Esophagus muscularis mucosa (tissue), 4 donors: ENCODE measurements at places on chromosomes 1 and 21. TPM values are rescaled to one million over a fixed set of nuclear protein-coding genes. Genes with fewer than 3 reads are reported as not detected.
A peak's percentile ranks its signal among the peaks of the same experiment; 100 is the strongest.

- DNase-seq: no peak
- no peaks in the 10 kb centered on the region for H3K4me1 ChIP-seq
- H3K27me3 ChIP-seq: no peaks in the 10 kb centered on the region
- no peak overlapping the region for H3K4me3 ChIP-seq
Observed at GRCh38 chr1:153688276-153688675, 9.8 kb downstream of the NPR1 start.

The FCGR3A gene
- 11.8 TPM for total RNA-seq

DNA sequence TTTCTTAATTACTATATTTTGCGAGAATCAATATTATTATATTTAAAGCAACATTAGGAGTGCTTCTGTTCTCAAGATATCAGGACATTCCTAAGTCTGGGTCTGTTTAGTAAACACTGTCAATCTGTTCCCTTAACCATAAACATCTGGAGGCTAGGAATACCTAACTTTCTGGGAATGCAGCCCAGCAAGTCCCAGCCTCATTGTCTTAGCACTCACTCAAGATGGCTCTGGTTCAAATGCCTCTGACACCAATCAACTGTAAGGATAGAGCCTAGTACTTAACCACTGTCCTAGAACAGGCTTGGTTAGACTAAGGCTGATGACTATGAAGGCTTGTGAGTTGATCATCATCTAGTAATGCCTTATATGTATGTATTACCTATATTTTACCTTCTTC, 61.5 kb downstream of the TNN start:
- H3K4me3 ChIP-seq: no peak overlapping the region
- peak overlapping the region; percentile 73 for H3K27ac ChIP-seq
- no peaks in the 10 kb centered on the region for H3K36me3 ChIP-seq
- no peak for DNase-seq

The BOLA1 gene
- total RNA-seq: 42.9 TPM

The OR2T33 gene
- not detected for total RNA-seq
